ENCODE measurements at places on chromosomes 7 and 10.
A peak's percentile ranks its signal among the peaks of the same experiment; 100 is the strongest.

DNA sequence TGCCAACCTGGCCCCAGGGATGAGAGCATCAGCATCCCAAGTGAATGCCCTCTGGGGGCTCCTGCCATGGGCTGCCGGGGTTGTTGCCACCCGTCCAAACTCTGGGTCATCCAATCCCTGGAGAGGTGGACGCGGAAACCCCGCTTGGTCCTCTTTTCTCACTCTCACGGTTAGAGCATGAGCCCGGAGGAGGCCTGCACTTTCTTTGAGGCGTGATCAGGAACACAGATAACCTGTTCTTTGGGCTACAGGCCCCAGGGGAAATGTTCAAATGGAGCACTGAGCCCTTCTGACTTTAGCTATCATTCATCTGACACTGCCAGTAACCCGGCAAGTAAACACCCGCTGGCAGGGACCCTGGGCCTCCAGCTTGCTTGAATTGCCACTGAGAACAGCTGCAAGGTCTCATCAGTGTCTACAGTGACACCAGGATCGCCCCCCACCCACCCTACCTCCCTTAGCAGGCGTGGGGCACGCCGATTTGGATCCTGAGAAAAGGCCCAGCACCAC, 29.4 kb upstream of the SLF2 start:
- no peak for DNase-seq

GRCh38 chr7:117385363-117386109, 41.8 kb downstream of the ASZ1 start:
- DNase-seq: no peak

DNA sequence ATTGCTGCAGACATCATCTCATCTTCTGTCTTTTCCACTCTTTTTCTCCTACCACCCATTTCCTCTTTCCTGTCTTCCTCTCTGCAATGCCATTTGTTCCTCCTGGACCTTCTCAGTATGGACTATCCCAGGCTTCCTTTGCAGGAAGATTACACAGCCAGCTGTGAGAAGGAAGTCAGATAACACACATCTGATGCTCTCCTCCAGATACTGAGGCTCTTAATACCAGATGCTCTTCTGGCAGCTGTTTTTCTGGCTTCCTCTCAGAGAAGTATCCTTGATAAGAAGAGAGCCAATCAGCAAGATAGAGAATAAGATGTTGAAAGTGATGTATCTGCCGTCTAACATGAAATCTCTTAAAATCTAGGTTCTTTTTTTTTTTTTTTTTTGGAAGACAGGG, 14.4 kb downstream of the KIAA1217 start:
- no peak for DNase-seq

DNA sequence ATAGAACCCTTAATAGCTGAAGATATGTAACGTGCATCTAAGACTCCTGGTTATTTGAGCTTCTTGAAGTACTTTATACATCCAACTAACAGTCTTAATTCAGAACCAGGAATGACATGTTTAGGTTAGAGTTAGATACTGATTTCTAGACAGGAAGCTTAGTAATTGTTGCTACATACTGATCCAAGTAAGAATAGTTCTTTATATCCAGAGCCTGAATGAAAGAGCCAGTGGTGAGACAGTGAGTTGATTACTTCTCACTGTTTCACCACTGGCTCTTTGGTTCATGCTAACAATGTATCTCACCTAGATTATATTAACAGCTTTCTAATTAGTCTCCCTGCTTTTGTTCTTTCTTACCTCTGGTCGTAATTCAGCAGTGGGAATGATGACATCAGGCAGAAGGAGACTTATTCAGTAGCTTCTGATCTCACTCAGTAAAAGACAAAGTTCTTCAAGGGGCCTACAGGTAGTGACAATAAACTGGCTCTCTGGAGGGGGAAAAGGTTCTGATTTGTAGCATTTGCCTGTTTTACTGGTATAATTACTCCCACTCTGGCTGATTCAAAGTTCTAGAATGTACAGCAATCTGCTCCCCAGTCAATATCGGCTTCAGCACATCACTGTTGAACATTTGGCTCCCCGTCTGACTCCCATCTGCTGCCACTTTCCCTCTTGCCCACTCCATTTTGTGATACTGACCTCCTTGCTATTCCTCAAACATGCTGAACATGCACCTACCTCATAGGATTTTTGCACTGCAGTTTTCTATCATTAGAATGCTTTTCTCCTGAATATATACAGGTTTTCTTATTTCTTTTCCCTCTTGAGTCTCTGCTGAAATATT, 29.1 kb downstream of the MCU start:
- no peak for DNase-seq

GRCh38 chr10:97062456-97062855, 123.3 kb downstream of the SLIT1 start:
- DNase-seq: no peak

DNA sequence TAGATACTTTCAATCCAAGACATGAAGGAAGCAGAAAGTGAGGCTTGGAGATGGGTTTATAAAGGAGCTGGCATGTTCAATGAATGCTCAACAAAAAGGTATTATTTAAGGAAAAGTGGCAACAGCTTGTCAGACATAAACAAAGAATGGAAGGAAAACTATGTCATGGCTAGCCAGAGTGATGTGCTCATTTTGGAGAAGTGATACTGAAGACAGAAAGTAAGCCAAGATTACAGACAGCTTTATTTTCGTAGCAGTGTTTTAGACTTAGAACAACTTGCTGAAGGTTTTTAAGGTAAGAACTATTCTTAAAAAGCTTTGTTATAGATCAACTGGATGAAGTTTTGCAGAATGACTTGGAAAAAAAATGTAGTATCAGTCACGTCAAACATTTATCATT, 160.5 kb upstream of the FERD3L start:
- DNase-seq: no peak

- no peak for DNase-seq
Observed at GRCh38 chr10:63003816-63004453, 129.2 kb upstream of the NRBF2 start.

DNA sequence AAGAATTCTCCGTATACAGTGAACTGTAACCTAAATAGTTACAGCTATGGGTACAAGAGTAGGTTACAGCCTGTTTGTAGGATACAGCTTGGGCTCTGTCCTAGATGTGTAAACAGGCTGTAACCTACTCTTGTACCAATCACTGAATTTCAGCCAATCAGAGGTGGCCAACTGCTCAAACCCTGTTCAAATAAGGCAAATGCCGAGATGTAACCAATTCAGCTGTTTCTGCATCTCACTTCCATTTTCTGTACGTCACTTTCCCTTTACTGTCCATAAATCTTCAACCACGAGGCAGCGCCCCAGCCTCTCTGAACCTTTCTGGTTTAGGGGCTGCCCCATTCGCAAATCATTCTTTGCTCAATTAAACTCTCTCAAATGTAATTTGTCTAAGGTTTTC, 8.3 kb upstream of the MMP21 start:
- no peak for DNase-seq

- no peak for DNase-seq
Observed at GRCh38 chr10:120666308-120666707, 184.9 kb upstream of the WDR11 start.

DNA sequence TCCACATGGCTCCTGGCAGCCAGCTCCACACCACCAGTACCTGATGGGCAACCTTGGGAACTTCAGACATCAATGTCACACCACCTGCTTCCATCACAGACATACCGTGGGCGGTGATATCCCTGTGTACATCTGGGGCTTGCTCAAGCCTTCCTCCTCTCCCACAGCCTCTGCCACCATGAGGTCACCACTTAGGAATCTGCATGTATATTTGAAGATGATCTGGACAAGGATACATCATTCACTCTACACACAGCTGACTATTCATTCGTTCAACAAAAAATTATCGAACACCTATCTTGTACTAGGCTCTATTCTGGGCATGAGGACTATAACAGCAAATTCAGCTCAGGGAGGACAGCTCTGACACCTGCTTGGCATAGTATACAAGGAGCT, 6.8 kb downstream of the DLG5 start:
- DNase-seq: no peak

DNA sequence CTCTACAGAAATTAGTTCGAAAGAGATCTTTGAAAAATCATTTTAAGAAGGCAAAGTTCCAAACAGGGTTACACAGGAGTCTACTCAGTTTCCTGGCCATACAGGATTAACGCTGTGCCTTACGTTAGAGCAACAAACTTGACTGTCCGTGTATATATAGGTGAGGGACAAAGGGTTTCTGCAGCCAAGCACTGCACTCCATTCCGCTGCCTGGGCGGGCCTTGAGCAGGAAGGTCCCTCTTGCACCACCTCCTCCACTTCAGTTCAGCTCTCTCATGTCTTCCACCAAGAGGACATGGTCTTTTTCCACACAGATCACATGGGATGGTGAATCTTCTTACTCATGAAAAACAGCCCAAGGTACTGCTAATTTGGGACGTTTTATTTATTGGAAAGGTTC, 43.2 kb downstream of the MCMBP start:
- no peak for DNase-seq

DNA sequence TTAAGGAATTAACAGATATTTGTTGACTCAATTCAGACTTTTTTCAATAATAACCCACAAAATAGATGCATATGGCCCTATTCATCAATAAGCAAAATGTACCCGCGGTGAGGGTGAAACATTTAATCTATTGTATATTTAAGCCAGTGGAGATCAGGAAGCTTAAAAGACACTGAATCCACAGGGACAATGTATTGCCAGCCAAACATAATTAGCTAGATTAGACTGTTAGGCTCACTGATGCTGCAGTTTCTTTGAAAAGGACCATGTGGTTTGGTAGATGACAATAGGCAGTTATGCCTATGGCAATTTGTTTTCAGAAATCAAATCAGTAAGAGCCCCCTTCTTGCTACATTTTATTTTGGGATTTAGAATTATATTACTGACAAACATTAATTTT, 87.3 kb upstream of the PLXDC2 start:
- no peak for DNase-seq

DNA sequence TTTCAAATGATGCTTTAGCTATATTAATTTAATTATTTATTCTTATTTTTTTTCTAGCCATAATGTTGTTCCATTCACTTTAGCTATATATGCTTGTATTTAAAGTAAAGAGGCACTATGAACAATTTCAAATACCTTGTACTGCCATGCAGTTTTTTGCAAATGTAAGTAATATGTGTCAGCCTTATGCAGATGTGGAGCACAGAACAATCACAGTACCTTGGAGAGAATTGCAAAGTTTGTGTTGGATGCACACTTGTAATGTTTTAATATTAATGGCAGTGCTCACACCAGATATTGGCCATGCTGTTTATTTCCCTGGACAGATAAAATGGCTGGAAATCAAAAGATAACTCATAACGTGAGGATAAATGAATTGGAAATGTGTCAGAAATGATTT, 663.5 kb upstream of the SEMA3D start:
- DNase-seq: no peak

GRCh38 chr7:484356-485101, 35.1 kb downstream of the PDGFA start:
- no peak for DNase-seq

- DNase-seq: no peak
Observed at GRCh38 chr7:3289996-3290395, 11.1 kb upstream of the SDK1 start.

DNA sequence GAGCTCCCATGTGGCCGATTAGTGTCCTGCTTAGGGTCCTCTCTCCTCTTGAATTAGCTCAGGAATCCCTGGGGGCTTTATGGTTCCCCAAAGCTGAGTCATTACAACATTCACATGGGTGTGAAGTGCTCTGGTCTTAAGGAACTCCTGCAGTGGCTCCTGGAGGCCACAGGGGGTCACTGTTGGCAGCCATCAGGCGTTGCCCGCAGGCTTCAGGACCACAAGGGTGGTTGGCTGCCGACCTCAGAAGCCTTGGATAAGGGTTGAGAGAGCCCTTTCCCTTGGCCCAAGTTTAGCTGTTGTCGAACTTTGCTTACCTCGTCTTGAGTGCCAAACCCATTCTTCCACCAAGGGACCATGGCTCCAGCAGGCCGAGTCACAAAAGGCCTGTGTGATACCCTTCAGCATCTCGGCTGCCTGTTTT, 61.7 kb downstream of the SH2D4B start:
- DNase-seq: peak; percentile 18

- DNase-seq: peak; percentile 65
Observed at GRCh38 chr10:121598263-121599249, at the start of gene FGFR2. Gene FGFR2 (minus strand): TSS chr10:121598444. CDS start chr10:121593817, 4,627 bp downstream.

GRCh38 chr10:29736366-29737073, 101.7 kb upstream of the SVIL start:
- DNase-seq: no peak

DNA sequence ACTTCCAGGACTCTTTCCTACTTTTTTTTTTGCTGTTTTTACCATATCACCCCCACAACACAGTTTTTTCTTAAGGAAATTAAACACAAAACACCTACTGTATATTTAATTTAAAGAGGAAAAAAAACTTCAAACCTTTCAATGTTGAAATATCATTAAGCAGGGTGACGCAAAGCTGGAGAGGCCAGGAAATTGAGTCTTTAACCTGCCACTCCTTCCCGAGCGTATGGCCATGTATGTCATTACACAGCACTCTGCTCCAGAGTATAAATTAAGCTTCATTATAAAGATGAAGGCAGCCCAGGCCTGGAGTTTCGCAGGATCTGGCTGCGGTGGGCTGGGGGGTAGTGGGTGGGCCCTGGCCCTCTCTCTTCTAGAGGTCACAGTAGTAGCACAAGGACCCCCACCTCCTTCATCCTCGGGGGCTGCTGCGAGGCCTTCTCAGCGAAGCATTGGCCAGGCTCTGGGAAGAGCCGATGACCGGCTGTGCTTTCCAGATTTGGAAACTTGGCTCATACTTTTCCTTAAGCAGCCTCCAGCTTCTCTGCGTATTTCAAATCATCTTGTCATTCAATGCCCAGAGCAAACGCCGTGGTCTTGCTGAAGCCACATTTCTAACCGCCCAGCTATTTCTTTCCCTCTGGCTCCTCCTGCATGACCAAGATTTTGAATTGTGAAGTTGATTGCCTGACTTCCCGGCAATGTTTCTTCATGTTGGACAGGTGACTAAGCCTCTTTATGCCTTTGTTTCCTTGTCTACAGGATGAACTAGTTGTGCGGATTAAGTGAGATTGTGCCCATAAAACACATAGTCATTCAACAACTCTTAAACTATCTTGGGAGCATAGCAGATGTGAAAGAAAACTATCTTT, 765.1 kb downstream of the SUGCT start:
- no peak for DNase-seq
